Muscle of arm (tissue), 14 donors: ENCODE measurements at places on chromosomes 11 and 22. TPM values are rescaled to one million over a fixed set of nuclear protein-coding genes. Genes with fewer than 3 reads are reported as not detected.

The RBMXL2 gene
- not detected for polyA plus RNA-seq

DNA sequence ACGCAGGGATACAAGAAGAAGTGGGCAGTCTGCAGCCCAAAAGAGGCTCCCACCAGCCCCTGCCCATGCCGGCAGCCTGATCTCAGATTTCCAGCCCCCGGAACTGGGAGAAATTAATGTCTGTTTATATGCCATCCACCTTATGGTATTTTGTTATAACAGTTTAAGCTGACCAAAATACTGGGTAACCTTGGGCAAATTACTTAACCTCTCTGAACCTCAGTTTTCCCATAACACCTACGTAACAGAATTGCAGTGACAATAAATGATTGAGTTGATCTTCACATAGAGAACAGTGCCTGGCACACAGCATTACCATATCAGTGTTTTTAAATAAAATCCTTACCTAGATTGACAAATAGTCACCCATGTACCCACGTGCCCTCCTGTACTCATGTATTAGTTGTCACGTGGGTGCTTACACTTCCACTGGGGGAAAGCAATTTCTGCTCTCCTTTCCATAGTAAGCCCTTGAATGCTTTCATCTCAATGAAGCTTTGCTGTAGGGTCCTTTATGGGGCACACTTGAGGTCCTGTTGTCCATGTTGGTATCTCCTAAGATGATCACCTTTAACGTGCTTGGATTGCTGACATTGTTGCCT lies 54.2 kb upstream of the PHF21A start:
- DNase-seq = no peak

DNA sequence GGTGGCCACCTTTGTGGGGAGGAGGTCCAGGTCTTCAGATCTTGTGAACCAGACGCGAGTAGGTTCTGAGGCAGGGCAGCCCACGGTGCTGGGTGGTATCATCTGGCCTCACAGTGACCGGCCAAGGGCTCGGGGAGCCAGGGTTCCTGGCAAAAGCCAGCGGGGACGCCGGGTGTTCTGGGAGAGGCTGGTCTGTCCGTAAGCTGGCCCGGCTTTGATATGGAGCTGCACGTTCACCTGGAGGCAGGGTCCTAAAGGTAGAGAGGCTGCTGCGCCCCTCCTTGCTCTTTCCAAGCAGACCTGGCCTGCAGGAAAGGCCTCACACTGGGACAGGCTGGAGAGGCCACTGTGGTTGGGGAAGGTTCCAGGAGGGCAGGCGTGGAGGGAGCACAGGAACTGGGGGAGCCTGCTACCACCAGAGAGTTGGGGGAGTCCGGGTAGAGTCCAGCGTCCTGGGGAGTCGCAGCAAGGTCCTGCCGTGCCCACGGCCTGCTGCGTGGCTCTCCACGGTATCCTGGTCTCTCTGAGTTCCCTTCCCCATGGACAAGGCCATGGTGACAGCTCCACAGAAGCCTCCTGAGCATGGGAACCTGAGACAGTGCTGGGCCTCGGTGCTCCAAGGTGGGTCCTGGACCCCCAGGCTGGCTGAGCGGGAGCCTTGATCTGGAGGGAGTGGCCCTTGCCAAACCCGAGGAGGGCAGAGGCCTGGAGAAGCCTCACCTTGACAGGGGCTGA lies 452.4 kb upstream of the B3GAT1 start:
- DNase-seq = no peak

DNA sequence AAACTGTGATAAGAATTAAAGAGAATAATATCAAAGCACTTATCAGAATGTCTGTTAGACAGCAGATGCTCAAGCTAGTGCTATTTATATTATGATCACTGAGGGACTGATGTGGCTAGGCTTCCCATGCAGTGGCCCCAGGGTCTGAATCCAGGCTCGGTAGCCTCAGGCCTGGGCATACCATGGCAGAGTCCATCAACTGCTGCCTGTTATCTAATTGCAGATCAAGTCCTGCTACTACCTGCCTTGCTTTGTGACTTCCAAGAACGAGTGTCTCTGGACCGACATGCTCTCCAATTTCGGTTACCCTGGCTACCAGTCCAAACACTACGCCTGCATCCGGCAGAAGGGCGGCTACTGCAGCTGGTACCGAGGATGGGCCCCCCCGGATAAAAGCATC lies 57.5 kb downstream of the TIMP3 start:
- DNase-seq = no peak
